ENCODE measurements at places on chromosomes 7 and 10.
A peak's percentile ranks its signal among the peaks of the same experiment; 100 is the strongest.

GRCh38 chr10:70053841-70054288 lies 1.2 kb downstream of the MACROH2A2 start:
- peak; percentile 30 for DNase-seq

DNA sequence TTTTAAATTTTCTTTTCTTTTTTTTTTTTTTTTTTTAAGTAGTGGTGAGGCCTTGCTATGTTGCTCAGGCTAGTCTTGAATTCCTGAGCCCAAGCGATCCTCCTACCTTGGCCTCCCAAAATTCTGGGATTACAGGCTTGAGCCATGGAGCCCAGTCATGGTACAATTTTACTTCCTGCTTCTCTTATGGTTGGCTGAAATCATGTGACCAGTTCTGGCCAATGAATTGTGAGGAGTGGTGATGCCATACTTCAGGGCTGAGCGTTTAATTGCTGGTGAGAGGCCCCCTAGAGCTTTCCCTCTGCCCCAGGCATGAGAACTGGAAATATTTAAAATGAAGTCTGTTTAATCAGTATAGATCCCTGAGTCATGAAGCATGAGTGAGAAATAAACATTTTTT lies 22.2 kb upstream of the BAIAP2L1 start:
- DNase-seq: no peak

DNA sequence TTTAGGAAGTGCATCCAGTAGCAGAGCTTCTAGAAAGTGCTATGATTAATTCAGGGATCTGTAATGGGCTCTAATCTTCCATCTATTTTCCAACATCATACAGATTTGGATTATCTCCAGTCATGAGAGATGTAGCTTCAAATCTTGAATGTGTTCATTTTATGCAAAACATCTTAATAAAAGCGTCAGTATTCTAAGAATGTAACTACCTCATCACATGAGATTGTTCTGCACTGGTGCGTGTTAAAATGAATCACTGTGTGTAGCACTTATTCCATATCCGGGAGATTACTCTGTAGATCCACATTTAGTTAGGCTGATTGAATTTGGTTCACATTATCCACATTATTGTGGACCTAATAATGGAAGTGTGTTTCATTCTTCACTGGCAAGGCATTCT lies 344.9 kb upstream of the CHRM2 start:
- no peak for DNase-seq

GRCh38 chr10:86370006-86370585 lies 3.5 kb upstream of the GRID1 start:
- DNase-seq: no peak

DNA sequence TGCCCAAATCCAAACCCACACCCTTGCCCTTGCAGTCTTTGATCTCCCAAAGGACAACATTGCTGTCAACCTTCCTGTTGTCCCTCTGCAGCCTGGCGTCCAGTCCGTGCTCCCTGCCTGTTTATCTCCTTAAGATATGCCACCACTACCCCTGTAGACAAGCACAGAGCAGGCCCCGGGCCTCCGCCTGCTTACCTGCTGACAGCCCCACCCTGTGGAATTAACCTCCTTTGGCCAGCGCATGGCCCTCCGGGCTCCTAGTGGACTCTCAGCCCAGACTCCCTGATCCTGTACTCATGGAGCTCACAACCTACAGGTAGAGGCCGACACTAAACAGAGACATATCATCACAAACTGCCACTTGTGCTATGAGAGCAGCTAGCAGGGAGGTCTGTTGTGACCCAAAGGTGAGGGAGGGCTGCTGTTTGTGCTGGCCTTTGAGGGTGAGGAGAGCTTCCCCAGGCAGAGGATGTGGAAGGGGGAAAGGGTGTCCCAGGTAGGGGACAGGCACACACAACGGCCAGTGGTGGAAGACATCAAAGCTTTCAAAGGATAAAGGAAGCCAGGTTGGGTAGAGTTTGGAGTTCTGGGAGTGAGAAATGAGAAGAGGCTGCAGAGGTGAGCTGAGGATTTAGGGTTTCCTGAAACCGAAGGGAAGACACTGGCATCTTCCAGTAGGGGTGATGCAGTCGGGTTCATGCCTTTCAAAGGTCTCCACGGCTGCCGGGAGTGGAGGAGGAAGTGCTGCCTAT lies 174.5 kb upstream of the ZMIZ1 start:
- DNase-seq: no peak

- no peak for DNase-seq
Observed at GRCh38 chr10:78584266-78584665, 484.5 kb upstream of the ZMIZ1 start.

GRCh38 chr7:66974986-66975590 lies 20.3 kb downstream of the SBDS start:
- DNase-seq: no peak

- no peak for DNase-seq
Observed at GRCh38 chr7:132509643-132510042, 66.6 kb downstream of the PLXNA4 start.

GRCh38 chr10:110872984-110873923 lies 1.5 kb downstream of the PDCD4 start:
- DNase-seq: no peak

DNA sequence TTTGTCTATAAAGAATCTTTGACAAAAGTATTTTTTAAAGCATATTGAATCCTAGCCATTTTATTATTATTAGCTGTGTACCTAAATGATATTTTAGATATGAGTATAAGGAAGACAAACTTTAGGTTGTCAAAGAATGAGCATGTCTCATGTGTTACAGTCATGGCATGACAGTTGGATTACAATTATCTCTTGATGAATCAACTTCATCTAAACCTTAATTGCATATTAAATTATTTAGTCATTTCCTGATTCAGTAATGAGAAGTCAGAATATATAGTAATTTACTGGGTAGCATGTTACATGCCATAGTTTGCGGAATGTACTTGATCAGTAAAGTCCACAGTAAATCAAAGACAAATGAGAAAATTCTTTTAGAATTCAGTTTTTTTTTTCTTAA lies 59.2 kb downstream of the MAPK8 start:
- DNase-seq: no peak

GRCh38 chr10:47413531-47414226 lies 29.6 kb upstream of the ZNF488 start:
- DNase-seq: no peak

DNA sequence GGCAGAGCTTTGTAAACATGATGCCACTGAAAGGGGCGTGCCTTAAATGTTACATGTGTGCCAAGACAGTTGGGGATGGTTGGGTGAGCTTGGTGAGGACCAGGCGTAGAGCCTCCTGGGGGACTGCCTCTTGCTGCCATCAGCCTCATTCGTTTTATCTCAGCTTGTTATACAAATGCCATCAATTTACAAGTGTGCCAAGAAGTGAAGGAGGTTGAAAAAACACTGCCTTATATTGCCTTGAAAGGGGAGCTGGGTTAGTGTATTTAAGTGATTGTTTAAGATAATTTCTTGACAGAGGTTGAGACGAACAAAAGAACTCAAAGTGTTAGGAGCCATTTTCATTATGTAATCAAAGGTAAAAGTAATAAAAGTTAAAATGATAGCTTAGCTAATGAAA lies 354.7 kb downstream of the PHTF2 start:
- DNase-seq: no peak

- DNase-seq: no peak
Observed at GRCh38 chr7:6433784-6434615, 13.8 kb downstream of the DAGLB start.

DNA sequence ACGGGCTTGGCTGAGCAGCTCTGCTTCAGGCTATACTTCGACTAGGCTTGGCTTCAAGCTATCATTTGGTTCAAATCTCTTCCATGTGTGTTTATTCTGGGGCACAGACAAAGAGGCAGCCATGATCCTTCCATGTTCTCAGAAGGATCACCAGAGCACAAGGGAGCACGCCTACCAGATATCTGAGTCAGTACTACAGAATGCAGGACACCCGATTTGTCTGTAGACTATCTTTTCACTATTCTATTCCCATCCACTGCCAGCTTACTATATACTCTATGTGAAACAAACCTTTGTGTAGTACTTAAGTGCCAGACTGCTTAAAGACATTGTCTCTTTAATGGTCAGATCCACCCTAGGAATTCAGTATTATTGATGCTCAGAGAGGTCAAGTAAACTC lies 35.1 kb downstream of the CH25H start:
- DNase-seq: no peak

DNA sequence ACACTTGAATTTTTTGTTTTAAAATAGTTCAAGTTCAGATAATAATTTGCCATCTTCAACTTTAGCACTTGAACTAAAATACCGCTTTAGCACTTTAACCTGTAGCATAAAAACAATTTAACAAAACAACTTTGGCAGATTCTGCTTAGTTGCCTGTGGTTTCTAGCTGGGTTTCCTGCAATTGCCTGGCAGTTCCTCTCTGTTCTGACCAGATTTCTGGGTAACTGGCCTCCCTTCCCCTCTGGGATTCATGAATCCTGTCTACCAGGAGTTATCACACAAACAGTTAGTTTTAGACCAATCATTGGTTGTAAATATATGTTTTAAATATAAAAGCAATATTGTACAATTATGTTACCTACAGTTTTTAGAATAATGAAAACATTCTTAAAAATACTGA lies 89.8 kb upstream of the HDAC9 start:
- DNase-seq: no peak

- DNase-seq: no peak
Observed at GRCh38 chr10:2262878-2263277, 525.6 kb upstream of the ADARB2 start.

GRCh38 chr7:95004618-95005247 lies 97.3 kb downstream of the PPP1R9A start:
- DNase-seq: no peak

GRCh38 chr10:119375574-119376272 lies 166.8 kb downstream of the RGS10 start:
- DNase-seq: no peak

DNA sequence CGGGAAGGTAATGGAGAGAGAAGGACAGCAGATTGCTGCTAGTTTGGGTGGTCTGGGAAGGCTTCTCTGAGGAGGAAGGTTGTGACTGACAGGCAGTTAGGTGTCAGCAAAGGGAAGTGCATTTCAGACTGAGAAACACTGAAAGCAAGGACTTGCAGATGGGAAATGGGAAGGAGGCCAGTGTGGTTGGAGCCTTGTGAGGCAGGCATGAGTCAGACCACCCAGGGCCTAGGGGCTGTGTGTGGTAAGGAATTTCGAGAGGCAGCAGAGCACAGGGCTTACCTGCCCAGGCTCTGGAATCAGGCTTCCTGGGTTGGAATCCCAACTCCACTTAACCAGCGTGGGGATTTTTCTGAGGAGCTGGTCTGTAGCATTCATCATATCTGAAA lies 53.5 kb downstream of the NRF1 start:
- no peak for DNase-seq

DNA sequence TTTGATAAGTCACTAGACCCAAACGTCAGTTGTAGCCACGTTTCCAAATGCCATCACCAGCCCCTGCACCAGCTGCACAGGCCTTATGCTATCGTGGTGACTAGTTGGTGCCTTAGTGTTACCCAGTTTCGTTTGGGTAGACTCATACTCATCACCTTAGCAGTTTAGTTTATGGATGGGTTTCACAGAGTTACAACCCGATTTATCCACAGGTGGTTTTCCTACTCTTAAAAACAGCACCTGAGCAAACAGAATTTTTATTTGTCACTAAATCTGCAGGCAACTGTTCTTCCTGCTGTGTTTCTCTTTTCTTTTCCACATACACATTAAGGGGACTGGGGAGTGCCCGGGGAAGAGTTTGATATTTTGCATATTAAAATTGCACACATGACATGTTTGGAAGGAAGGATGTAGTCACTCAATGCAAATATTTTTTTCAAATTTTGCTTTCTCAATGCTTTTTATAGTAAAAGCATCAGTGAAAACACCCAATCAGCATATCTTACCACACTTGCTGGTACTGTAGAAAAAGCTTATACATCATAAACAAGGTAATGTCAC lies 41.6 kb downstream of the PDSS1 start:
- DNase-seq: no peak

GRCh38 chr10:75019370-75019769 lies 92.1 kb upstream of the SAMD8 start:
- no peak for DNase-seq

DNA sequence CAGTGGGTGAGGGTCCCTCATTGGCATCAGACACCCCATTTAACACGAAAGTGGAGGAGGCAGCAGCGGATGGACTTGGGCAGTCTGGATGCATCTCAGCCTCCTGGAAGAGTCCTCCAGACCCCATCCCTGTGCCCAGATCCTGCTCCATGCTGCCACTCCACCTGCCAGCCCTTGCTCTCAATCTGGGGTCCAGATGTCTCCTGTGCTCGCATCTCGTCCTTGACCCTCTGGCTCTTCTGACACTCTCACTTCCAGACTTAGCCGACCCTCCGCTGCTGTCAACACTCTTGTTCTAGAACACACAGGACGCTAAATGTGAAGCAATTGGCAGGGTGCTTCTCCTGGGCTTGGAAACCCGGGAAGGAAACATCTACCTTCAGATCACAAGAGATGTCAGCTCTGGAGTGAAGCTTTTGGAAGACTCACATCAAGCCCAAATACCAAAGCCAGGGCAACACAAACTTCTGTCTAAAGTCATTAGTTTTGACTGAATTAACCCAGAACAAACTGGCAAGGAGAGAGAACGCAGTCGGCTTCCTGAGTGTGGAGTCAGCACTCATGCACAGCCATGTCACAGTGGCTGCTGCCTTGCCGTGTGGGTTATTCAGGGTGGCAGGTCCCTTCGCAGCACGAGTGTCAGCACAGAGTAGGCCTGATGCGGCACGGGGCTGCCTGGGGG lies 379.1 kb downstream of the TCERG1L start:
- no peak for DNase-seq

DNA sequence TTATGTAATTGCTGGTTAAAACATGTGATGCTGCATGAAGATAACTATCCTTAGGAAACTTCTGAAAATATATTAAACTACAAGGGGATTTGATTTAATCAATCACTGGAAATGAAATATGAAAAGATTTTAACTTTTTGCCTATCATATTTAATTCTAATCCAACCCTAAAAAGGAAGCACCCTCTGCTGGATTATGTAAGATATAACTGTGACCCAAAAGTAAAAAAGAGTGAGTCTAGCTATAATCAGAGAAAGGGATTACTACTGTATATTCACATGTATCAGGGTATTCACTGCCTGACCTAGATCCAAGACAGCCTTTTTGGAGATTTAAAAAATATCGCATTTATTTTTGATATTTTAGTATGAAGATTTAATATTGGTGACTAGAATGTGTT lies 295.5 kb downstream of the MDFIC start:
- DNase-seq: no peak

- no peak for DNase-seq
Observed at GRCh38 chr7:156545979-156546378, 94.6 kb upstream of the RNF32 start.

GRCh38 chr10:8670461-8670860 lies 616.0 kb downstream of the GATA3 start:
- no peak for DNase-seq

GRCh38 chr7:24119852-24120251 lies 164.1 kb upstream of the NPY start:
- DNase-seq: no peak

DNA sequence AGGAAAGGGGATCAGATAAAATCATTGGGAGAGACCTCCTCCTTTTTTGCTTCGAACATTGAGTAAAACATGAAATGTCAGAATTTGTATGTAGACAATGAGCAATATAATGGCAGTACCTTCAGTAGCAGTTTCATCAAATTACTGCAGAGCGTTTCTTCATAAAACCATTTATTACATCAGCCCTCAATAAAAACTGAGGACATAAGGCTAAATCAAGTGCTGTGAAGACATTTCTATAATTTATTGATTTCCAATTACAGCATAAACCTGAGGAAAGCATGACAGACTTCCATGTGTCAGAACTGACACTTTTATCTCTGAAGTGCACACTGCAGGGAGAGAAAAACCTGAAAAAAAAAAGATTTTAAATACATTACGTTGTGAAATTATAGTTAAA lies 172.6 kb upstream of the ZNF804B start:
- DNase-seq: no peak

- DNase-seq: no peak
Observed at GRCh38 chr10:133475821-133476640, 22.3 kb downstream of the SCART1 start.

Measured in occipital lobe (tissue), 3 donors.